ENCODE measurements at places on chromosomes 6 and 20.

- DNase-seq, result no peak
These were observed 3.4 kb upstream of the ZNF217 start for GRCh38 chr20:53597030-53597482.

GRCh38 chr20:40181676-40182075, 507.4 kb downstream of the MAFB start:
- no peak for DNase-seq

DNA sequence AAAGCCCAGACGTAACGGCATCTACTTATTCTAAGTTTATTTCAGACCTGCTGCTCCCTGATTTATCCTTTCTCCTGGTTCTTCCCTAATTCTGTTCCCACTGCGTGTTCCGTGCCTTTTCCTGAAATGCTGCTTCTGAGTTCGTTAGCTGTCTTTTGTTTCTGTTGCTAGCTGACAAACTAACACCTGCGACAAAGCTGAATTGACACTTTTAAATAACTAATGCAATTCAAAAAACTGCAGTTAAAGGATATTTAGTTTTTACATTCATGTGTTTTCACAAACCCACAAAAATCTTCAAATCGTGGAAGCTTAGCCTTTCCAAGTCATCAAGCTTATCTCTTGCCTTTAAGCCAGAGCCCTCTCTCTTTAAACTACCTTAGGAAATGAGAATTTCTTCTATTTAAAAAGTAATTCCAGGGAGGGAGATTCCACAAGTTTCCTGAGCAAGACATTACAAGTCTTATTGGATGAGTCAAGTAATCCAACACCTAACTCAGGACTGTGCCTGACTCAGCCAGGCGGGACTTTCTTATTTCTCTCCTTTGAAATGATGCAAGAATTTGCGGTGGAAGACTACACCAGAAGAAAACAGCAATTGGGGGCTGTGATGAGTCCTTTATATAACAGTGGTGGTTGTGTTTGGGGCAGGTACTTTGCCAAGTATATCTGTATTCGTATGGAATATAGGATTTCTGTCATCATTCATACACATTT, 6.3 kb downstream of the ADTRP start:
- peak; percentile 95 for DNase-seq

GRCh38 chr6:128252341-128253176, 267.8 kb downstream of the PTPRK start:
- no peak for DNase-seq

DNA sequence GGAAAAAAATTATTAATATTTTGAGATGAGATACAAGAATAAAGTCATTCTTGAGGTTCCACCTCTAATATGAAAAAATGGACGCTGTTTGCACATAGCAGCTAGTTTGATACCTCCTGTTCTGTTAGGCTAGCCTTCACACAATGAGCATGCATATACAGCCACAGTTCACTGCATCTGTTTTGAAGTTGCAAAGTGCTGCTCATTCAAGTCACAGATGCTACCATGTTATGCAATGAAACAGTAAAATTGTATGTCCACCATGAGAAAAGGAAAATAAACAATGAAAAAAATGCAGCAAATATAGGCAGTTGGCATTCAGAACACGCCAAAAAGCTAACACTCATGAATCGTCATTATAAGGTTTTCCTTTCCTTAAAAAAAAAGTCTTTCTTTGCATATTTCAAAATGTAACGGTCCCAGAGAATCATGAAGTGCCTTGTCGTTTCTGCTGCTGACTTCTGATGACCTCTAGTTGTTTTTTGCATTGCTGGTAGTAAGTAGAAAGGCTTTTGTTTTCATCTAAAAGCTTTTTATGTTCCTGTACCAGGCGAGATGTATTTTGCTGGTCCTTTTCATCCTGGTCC, 70.7 kb downstream of the MAP3K7 start:
- DNase-seq, result no peak

GRCh38 chr6:109393886-109394281, 11.6 kb upstream of the CD164 start:
- DNase-seq, result peak; percentile 52

GRCh38 chr6:49339096-49339495, 124.0 kb downstream of the MMUT start:
- DNase-seq, result no peak

DNA sequence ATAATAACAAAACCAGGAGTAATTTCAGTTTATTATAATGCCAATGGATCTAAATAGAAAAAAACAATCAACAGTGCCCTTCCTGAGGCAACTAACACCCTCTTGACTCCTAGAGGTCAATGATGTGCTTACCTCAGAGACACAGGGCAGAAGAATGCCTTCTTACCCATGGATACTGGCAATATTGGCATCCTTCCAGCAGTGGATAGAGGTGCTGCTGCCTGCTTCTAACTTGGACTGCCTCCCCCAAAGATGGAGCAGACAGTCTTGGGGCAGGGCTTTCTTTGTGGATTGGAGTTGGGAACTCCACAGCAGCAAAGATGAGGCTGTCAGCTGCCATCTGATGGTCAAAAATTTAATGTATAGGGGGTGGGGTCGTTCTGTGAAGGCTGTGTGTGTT, 78.7 kb downstream of the AK9 start:
- no peak for DNase-seq

DNA sequence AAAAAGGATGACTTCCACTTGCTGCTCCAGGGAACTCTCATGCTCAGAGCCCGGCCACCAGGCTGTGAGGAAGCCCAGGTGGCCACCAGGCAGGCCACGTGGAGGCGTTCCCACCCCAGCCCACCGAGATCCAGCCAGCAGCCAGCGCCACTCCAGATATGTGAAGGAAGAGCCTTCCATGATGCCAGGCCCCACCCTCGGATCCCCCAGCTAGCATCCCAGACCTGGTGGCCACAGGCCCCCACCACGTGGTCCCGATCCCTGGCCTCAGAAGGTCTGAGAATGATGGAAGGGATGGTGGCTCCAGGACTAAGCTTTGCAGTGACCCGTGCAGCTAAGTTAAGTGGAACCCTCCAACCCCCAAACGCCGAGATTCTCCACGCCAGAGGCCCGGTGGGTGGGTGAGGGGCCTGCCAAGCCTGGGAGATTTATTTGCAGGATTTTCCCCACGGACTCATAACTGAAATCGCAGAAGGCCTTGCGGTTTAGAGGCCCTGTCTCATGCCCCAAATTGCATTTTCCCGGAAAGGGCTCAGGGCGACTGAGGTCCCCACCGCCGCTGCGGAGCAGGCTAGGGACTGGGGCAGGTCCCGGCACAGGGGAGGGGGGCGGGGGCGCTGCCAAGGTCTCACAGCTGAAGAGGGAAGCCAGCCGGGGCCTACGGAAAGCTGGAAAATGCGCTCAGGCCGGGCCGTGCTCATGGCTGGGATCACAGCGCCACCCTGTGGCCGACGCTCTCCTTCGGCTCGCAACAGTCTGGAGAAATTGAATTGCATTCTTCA, 31.1 kb upstream of the CST7 start:
- DNase-seq, result peak; percentile 21

- no peak for DNase-seq
These were observed 40.5 kb downstream of the PSMG4 start for GRCh38 chr6:3299221-3299620.

GRCh38 chr6:49072885-49073620, 390.0 kb downstream of the MMUT start:
- DNase-seq, result no peak

DNA sequence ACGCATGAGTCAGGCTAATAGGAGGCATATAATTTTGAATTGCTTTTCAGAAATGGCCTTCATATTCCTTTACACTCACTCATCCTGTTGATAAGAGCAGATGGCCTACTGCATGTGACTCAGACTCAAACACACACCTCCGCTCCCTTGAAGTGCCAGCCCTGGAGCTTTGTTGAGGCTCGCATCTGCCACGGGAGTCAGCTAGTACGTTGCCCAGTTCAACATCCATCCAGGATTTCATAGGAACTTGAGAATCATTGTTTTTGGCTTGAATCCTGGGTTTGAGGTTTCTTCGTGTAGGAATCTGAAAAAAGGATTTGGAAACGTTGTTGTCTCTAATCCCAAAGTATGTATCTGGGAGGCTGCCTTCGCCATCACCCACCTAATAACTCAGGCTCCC, 87.4 kb upstream of the JAG1 start:
- no peak for DNase-seq

DNA sequence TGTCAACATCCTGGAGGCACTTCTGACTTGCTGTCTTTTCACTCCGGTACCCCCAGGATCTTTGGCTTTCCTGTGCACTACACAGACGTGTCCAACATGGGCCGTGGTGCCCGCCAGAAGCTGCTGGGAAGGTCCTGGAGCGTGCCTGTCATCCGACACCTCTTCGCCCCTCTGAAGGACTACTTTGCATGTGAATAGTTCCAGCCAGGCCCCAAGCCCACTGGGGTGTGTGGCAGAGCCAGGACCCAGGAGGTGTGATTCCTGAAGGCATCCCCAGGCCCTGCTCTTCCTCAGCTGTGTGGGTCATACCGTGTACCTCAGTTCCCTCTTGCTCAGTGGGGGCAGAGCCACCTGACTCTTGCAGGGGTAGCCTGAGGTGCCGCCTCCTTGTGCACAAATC, 12.0 kb upstream of the MAPRE1 start:
- DNase-seq, result no peak

DNA sequence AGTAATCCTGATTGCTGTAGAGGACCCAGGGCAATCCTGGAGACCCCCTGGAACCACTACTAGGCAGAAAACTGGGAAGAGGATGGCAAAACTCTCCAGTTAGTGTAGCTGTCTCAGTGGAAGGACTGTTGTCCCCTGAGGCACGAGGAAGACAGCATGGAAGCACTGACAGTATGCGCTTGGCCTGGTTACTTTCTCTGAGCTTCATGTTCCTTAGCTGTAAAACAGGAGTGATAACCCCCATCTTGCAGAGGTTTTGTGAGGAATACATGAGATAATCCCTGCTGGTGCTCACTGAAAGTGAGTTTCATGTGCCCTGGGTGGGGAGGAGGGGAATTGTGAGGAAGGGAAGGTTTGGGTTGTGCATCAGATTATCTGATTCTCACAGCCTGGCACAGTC, 3.2 kb downstream of the NT5E start:
- no peak for DNase-seq

DNA sequence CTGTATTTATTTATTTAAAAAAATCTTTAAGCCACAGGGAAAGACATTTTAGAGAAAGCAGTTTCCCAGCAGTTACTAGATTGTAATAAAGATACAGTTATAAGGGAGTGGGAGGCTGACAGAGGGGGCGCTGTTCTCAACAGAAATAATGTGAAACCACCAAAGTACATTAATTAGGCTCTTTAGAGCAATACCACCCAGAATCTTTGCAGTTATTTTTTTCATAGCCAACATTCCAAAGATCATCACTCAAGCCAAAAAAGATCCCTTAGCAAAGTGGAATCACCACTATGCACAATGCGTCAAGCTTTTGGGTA, 331.3 kb upstream of the DEFB112 start:
- DNase-seq, result no peak

- no peak for DNase-seq
These were observed 10.0 kb downstream of the MBOAT1 start for GRCh38 chr6:20202324-20202658.

GRCh38 chr20:62132421-62132820, 10.1 kb downstream of the LSM14B start:
- DNase-seq, result peak; percentile 37

GRCh38 chr6:159415540-159415939, 246.3 kb downstream of the FNDC1 start:
- DNase-seq, result no peak

DNA sequence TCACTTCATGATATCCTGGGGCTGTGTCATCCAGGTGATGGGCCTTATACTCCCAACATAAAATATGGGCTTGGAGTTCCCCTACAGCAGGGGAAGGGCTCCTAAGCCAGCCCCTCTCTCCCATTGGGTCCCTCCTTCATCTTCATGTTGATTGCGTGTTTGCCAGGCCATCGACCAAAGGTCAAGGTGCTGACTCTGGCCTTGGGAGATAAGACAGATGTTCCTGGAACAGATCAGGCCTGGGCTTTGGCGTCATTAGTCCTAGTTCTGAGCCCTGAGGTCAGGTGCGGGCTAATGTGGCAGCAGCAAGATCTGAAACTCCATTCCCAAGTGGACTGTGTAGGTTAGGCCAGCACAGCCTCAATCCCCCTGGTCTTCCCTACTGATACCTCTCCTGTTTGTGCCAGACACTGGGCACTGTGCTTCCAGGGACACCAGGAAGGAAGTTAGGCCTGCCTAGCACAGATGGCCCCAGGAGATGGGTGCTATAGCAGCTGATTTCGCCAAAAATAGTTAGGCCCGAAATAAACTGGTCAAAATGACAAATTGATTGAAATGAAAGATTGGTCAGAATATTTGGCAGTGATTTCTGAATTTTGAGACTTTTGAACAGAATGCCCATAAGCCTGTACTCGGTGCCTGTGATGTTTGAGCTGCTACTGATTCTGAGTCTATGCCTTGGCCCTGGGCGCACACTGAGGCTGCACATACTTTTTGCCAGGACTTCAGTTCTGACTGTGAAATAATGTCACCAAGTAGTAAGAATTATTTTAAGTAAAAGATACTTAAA, 28.8 kb downstream of the EPB41L1 start:
- no peak for DNase-seq

- no peak for DNase-seq
These were observed 255.9 kb downstream of the FOXC1 start for GRCh38 chr6:1865585-1865984.

- DNase-seq, result no peak
These were observed 5.2 kb downstream of the NAPB start for GRCh38 chr20:23415959-23416583.

DNA sequence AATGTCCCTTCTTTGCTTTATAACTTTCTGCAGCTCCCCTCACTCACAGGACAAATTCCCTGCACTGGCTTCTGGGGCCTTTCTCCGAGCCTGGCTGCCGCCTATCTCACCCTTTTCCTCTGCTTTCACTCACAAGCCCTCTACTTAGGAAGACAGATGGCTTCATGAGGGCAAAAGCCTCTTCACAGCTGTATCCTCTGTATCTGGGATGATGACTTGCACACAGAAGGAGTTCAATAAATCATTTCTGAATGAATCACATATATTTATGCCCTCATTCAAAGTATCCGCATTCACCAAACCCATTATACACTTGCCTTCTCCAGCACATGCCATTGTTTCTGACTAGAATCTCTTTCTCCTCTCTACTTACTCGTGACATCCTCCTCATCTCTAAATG, 159.0 kb upstream of the RIPOR2 start:
- no peak for DNase-seq

DNA sequence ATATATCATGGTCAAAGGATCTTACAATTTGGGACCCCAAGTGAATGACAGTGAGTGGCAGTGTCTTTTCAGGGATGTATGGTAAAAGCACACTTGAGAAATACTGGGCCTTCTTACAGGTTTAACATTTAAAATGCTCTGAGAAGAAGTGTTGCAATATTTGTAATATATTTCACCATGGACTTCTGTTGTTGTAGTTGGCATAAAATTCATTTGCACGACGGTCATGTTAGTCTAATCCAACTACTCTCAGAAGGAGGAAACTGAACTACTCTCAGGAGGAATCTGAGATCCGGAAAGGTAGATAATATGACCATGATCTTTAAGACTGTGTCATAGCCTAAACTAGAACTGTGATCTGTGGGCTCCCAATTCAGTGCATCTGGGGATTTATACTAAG, 700.1 kb downstream of the HDGFL1 start:
- no peak for DNase-seq

GRCh38 chr20:40223810-40224209, 465.2 kb downstream of the MAFB start:
- DNase-seq, result no peak

- DNase-seq, result no peak
These were observed 24.6 kb upstream of the GMDS start for GRCh38 chr6:2270054-2270453.

GRCh38 chr6:56944661-56945060, 10.2 kb upstream of the BEND6 start:
- DNase-seq, result no peak
